Thyroid gland (tissue), 4 donors: ENCODE measurements at places on chromosomes 4 and X. TPM values are rescaled to one million over a fixed set of nuclear protein-coding genes. Genes with fewer than 3 reads are reported as not detected.

- H3K4me1 ChIP-seq: no peaks in the 10 kb centered on the region
- no peak overlapping the region for H3K4me3 ChIP-seq
- H3K36me3 ChIP-seq: peaks cover 8% of the 10 kb centered on the region
- DNase-seq: no peak
- H3K27me3 ChIP-seq: no peaks in the 10 kb centered on the region
- no peak overlapping the region for H3K27ac ChIP-seq
These were observed 31.5 kb upstream of the CLCN4 start for GRCh38 chrX:10125248-10125615.

GRCh38 chr4:77151241-77151640, 5.8 kb upstream of the CCNG2 start:
- no peaks in the 10 kb centered on the region for H3K4me1 ChIP-seq
- H3K27me3 ChIP-seq: no peaks in the 10 kb centered on the region
- DNase-seq: no peak
- H3K36me3 ChIP-seq: no peaks in the 10 kb centered on the region

DNA sequence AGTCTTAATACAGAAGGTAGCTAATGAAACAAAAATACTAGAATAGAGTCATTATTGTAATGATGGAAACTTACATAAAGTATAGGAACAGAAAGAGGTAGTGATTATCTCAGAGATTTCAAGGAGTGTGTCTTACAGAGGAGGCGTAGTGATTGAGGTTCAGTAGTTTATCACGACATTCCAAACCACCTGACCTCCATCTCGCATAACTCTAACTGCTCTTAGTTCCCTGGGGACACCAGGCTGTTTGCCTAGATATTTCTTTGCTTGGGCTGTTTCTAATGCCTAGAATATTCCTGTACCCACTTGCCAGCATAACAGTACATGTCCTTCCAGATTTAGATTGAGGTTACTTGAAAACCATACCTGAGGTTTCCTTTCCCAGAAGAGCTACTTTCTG, 29.1 kb downstream of the STAG2 start:
- no peak overlapping the region for H3K27ac ChIP-seq
- H3K4me3 ChIP-seq: no peak overlapping the region
- H3K27me3 ChIP-seq: no peaks in the 10 kb centered on the region
- H3K36me3 ChIP-seq: no peaks in the 10 kb centered on the region
- no peak for DNase-seq
- no peaks in the 10 kb centered on the region for H3K4me1 ChIP-seq

DNA sequence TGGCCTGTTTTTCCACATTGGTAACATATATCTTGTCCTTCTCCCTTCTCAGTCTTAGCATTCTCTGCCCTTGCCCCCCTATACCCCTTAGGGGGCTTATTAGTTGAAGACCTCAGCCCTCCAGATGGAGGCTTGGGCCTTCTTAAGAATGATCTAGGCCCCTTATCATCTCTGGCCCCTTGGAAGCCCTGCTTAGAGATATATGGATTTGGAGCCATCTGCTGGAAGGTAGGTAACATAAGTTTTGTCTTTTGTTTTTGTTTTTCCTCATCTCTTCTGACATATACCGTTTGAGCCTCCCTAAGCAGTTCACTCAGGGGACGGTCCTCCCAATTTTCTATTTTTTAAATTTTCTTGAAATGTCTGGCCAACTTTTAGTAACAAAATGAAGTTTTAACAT, 48.3 kb upstream of the NAP1L2 start:
- H3K27ac ChIP-seq: no peak overlapping the region
- no peak overlapping the region for H3K4me3 ChIP-seq
- DNase-seq: no peak
- no peaks in the 10 kb centered on the region for H3K36me3 ChIP-seq

GRCh38 chr4:40299811-40300292, 35.3 kb upstream of the CHRNA9 start:
- H3K36me3 ChIP-seq: no peaks in the 10 kb centered on the region
- H3K27me3 ChIP-seq: no peaks in the 10 kb centered on the region
- no peak for DNase-seq
- H3K27ac ChIP-seq: no peak overlapping the region
- no peak overlapping the region for H3K4me3 ChIP-seq
- H3K4me1 ChIP-seq: no peaks in the 10 kb centered on the region

- no peaks in the 10 kb centered on the region for H3K36me3 ChIP-seq
- no peak overlapping the region for H3K27ac ChIP-seq
- no peak for DNase-seq
- no peaks in the 10 kb centered on the region for H3K27me3 ChIP-seq
- no peak overlapping the region for H3K4me3 ChIP-seq
These were observed 2.6 kb downstream of the NLGN4X start for GRCh38 chrX:6225911-6226595.

GRCh38 chr4:22196551-22196950, 248.0 kb upstream of the KCNIP4 start:
- no peaks in the 10 kb centered on the region for H3K36me3 ChIP-seq
- no peaks in the 10 kb centered on the region for H3K4me1 ChIP-seq
- H3K27ac ChIP-seq: no peak overlapping the region
- DNase-seq: no peak
- no peak overlapping the region for H3K4me3 ChIP-seq

GRCh38 chrX:18931972-18932371, 51.9 kb downstream of the PHKA2 start:
- no peak for DNase-seq
- no peaks in the 10 kb centered on the region for H3K4me1 ChIP-seq
- no peak overlapping the region for H3K4me3 ChIP-seq
- no peaks in the 10 kb centered on the region for H3K27me3 ChIP-seq
- H3K36me3 ChIP-seq: no peaks in the 10 kb centered on the region

The PPBP gene
- total RNA-seq: 1.5 TPM

The HSFX1 gene
- 3.4 TPM for total RNA-seq

The MBNL3 gene
- total RNA-seq: 15.2 TPM
